ENCODE measurements at places on chromosomes 13 and 19.

DNA sequence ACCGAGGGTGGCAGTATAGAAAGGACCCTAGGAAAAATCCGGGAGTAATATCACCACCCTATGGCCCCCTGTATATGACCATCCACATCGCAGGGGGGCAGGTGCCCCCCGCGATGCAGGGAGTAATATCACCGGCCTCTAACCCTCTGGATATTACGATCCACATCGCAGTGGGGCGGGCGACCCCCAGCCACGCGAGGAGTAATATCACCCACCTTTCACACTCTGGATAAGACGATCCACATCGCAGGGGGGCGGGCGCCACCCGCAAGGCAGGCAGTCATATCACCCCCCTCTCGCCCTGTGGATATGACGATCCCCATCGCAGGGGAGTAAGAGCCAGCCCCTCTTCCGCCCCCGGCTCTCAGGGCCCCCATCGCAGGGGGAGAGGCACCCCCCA is 76.7 kb upstream of the RUBCNL start:
- DNase-seq = no peak

- no peak for DNase-seq
Observed at GRCh38 chr13:20521364-20522115, 4.1 kb downstream of the CRYL1 start.

- peak; percentile 29 for DNase-seq
Observed at GRCh38 chr19:57052081-57052480, 67.7 kb upstream of the USP29 start.

- peak; percentile 21 for DNase-seq
Observed at GRCh38 chr19:3987619-3988371, 2.5 kb upstream of the EEF2 start.

DNA sequence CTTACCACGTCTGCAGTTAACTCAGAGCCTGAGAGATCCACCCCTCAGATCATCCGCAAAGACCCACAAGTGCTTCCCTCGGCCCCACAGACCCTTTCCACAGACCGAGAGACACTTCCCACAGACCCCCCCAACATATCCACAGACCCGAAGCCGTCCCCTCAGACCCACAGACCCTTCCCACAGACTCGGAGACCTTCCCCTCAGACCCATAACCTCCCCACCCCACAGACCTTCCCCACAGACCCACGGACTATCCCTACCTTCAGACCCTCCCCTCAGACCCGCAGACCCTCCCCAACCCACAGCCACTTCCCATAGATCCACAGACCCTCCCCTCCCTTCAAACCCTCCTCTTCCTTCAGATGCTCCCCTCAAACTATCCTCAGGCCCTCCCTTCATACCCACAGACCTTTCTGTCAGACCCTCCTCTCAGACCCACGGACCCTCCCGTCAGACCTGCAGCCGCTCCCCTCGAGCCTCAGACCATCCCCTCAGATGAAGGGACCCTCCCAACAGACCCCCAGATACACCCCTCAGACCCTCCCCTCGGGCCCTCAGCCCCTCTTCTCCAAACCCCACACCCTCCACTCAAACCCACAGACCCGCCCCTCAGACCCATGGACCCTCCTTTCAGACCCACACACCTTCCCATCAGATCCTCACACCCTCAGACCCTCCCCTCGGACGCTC is 20.1 kb upstream of the TFDP1 start:
- no peak for DNase-seq
